ENCODE measurements at places on chromosomes 6 and 20.

DNA sequence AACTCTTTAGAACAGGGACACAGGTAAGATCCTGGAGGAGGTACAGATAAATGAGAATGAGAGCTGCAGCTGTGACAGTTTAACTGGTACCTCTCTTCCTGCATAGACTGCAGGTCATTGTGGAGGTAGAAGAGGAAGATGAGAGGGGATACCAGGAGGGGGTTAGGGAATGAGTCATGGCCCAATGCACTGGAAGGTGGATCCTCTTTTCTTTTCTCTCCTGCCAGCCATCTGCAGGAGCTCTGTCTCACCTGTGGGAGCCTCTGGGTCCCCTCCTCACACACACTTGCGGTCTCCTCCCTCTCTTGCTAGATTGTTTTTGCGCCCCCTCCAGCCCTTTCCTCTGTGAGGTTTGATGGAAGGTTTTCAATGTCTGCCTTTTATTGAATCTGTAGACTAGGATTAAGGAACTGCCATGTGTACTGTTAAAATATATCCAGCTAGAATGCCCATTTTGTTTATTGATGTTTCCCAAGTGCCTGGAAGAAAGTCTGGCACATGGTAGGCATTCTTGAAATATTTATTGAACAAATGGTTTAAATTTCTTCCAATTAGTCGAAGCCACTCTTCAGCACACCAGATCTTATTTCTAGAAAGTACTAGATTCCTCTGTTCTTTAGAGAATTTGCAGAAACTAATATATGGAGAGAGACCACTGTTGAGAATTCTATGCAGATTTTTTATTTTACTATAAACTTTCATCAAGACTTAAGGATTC, 13.0 kb downstream of the C6orf163 start:
- no peak for DNase-seq

GRCh38 chr6:9126878-9127560, 691.7 kb upstream of the SLC35B3 start:
- peak; percentile 57 for DNase-seq

DNA sequence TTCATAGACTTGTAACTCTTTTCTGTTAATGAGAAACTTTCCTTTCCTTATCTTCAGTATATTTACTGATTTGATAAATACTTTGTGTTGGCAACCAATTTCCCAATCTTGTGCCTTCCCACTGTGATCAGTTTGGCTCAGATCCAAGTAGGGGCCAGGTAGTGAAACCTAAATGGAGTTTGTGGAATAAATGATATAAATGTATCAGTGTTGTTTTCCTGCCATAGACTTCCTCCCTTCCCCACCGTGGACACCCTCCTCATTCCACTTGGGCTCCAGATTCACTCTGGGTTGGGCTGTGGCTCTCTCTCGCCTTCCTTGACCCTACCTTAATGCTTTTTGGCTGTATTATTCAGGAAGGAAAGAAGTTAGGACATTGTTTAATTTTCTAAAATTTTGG, 1.3 kb downstream of the ZKSCAN3 start:
- no peak for DNase-seq

- no peak for DNase-seq
Measured at GRCh38 chr20:11231742-11232648, 558.2 kb upstream of the JAG1 start.

GRCh38 chr6:117404548-117404947, 21.2 kb downstream of the ROS1 start:
- DNase-seq, result peak; percentile 24

GRCh38 chr6:43926634-43927531, 156.9 kb downstream of the VEGFA start:
- DNase-seq, result peak; percentile 37

DNA sequence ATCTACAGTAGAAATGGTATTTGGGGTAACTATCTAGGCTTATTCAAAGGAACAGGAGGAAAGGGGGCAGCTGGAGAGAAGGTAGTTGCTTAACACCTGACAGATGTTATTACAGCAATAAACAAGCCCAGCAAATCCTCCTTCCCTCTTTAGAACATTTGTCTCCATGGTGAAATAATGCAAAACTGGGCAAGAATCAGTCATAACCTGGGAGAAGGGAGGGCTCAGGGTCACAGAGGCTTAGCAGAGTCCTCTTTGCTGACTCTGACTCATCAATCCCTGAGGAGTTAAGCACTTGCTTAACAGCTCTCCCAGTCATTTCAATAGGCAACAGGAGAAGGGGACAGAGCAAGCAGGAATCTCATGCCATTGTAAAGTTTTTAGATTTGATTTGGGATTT, 230.3 kb downstream of the IBTK start:
- DNase-seq, result peak; percentile 9
